ENCODE measurements at places on chromosomes 6 and 20.

DNA sequence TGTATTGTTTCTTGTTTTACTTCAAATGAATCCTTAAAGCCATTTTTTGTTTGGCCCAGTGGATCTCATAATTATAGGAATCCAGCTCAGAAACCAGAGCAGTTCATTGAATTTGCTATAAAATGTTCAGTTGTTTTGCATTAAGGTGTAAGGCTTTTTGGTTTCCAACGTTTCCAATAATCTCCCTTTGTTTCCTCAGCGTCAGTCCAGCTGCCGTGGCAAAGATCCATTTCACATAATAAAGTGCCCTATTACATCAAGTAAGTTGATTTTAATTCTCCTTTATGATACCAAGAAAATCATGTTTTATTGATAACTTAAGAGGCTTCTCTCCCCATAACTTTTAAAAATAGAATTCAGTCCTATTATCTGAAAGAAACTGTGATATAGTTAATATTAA lies 472.6 kb downstream of the UTRN start:
- DNase-seq: no peak
- no peak overlapping the region for H3K4me3 ChIP-seq
- H3K4me1 ChIP-seq: no peaks in the 10 kb centered on the region
- H3K27ac ChIP-seq: no peak overlapping the region

DNA sequence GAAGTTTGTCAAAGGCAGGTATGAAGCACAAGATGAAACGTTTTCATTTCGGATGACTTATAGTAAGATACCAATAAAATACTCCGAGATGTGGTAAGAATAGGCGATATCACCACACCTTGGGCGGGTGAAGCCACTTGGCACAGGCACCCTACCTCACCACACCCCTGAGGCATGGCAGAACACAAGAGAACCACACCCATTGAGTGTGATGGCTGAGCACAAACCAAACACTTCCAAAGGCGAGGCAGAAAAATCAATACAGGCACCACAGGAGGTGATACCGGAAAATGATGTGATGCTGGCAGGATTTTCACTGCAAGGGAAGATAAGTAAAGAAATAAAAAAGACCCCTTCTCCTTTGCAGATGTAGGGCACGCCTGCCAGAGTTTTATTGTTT lies 332.9 kb upstream of the PRDM1 start:
- no peak for DNase-seq
- no peaks in the 10 kb centered on the region for H3K27me3 ChIP-seq
- H3K4me1 ChIP-seq: peaks cover 10% of the 10 kb centered on the region
- no peaks in the 10 kb centered on the region for H3K36me3 ChIP-seq
- no peak overlapping the region for H3K27ac ChIP-seq

GRCh38 chr6:113833537-113833936 lies 23.6 kb upstream of the MARCKS start:
- no peak overlapping the region for H3K4me3 ChIP-seq
- H3K27me3 ChIP-seq: no peaks in the 10 kb centered on the region
- no peak overlapping the region for H3K27ac ChIP-seq

- H3K4me3 ChIP-seq: no peak overlapping the region
- H3K4me1 ChIP-seq: peaks cover 39% of the 10 kb centered on the region
- no peaks in the 10 kb centered on the region for H3K36me3 ChIP-seq
- no peak overlapping the region for H3K27ac ChIP-seq
- no peaks in the 10 kb centered on the region for H3K27me3 ChIP-seq
Measured at GRCh38 chr6:37801605-37801940, 18.0 kb upstream of the ZFAND3 start.

DNA sequence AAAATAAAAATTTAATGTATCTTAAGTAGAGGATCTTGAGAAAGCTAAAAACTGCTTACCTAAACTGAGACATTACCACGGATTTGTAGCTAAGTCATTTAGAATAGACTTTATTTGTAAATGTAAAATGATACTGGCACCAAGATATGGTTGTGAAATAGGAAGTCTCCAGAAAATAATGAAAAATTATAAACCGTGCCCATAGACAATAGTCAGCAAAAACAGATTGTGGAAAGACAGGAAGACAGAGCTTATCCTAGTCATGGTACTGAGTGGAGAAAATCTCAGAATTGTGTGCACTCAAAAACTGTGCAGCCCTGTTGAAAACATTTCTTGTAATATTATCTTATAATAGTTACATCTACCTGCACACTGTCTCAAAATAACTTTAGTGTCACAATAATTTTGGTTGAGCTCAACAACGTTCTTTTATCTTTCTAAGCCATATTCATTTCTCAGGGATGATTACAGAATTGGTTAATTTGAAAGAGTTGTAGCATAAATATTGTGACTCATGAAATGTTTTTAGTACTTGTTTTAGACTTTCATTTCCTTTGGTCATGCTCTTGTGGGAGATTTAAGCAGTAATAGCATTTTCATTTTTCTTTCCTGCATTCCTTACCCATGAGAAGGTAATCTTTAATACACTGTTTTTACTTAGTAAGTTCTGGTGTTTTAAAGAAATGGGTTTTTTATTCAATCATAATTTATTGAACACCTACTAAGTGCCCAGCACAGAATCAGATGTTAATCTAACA lies 174.5 kb downstream of the SOX4 start:
- H3K27ac ChIP-seq: no peak overlapping the region
- no peaks in the 10 kb centered on the region for H3K4me1 ChIP-seq
- H3K4me3 ChIP-seq: no peak overlapping the region
- no peak for DNase-seq

DNA sequence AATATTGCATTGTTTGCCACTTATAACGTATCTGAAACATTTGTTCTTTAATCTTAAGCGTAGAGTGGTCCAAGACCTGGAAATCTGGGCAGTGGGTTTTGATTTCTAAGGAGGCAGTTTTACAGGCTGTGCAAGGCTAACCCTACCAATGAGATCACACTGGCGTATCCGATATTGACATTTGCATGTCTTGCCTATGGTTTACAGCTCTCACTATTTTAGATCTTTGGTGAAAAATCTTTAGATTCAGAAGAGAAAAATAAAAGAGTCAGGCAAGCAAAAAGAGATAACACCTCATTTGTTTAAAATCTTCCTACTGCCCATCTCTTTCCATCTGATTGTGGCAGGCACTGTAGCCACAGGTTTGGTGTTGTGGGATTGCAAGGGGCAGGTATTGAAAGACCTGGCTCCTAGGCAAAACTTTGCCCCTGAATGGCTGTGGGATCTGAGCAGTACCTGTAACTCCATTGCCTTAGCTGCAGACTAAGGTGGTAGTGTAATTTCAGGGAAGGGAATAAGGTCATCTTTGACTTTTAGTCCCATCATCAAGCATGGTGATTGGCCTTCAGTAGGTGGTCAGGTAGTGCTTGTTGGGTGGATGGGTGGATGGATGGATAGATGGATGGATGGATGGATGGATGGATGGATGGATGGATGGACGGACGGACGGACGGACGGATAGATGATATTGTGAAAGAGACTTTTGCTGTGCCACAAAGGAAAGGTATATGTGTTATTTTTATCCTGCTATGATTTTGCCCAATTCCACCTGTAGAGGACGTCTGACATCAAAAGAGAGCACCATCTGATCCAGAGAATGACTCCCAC lies 1.9 kb downstream of the TNFAIP3 start:
- no peaks in the 10 kb centered on the region for H3K27me3 ChIP-seq
- H3K27ac ChIP-seq: peak overlapping the region; percentile 95
- H3K4me3 ChIP-seq: peak overlapping the region; percentile 73
- peaks cover 70% of the 10 kb centered on the region for H3K4me1 ChIP-seq

DNA sequence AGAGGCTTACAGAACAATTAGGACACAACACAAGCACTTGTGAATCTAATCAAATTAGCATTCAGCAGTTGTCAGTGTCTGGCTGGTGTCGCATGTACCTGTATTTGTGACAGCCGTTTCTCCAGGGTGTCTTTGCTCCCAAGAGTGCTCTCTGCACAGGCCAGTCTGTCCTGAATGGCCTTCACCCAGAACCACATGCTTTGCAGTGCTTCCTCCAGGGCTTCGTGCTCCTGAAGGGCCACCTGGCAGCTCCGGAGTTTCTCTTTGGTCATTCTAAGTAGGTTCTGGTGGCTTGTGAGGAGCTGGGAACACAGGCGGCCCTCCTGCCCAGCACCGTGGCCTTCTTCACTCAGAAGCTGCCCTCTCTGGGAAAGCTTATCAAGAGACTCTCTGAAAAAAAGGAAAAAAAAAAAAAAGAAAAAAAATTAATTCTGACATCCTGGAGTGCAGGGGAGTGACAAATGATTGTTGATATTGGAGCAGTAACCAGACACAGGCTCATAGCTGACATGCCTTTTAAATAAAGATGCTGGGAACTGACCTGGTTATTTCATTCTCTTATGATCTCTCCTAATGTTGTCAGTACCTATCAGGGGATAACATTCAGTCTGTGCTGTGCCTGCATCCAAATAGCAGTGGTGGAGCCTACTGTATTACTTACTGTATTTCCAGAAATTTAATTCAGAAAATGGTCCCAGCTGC lies 245.8 kb downstream of the SYNE1 start:
- DNase-seq: no peak
- no peaks in the 10 kb centered on the region for H3K4me1 ChIP-seq
- H3K36me3 ChIP-seq: no peaks in the 10 kb centered on the region
- no peak overlapping the region for H3K4me3 ChIP-seq
- H3K27me3 ChIP-seq: no peaks in the 10 kb centered on the region

DNA sequence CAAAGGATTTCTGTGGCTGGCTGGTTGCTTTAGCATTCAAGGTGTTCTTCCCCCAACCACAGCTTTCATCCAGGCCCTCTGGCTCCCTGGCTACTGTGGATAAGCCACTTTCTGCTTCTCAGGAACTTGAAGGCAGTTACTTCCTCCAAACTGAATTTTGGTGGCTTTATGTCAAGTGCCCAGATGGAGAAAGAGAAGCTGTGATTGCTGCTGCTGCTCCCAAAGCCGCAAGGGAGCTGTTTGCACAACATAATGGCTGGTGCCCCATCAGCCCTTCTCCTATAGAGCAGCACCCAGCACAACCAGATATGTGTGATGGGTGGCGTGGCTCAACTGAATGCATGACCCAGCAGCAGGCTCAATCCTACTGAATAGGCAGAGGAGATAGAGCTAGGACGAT lies 465.2 kb downstream of the MAFB start:
- H3K36me3 ChIP-seq: no peaks in the 10 kb centered on the region
- H3K4me3 ChIP-seq: no peak overlapping the region
- no peak overlapping the region for H3K27ac ChIP-seq
- no peaks in the 10 kb centered on the region for H3K4me1 ChIP-seq
- H3K27me3 ChIP-seq: peaks cover 9% of the 10 kb centered on the region
- DNase-seq: no peak

GRCh38 chr6:145783796-145784195 lies 30.8 kb downstream of the FBXO30 start:
- H3K27ac ChIP-seq: no peak overlapping the region
- DNase-seq: no peak
- no peak overlapping the region for H3K4me3 ChIP-seq

GRCh38 chr6:56693246-56693607 lies 50.5 kb upstream of the DST start:
- H3K36me3 ChIP-seq: no peaks in the 10 kb centered on the region
- peak overlapping the region; percentile 75 for H3K27ac ChIP-seq
- H3K27me3 ChIP-seq: no peaks in the 10 kb centered on the region

DNA sequence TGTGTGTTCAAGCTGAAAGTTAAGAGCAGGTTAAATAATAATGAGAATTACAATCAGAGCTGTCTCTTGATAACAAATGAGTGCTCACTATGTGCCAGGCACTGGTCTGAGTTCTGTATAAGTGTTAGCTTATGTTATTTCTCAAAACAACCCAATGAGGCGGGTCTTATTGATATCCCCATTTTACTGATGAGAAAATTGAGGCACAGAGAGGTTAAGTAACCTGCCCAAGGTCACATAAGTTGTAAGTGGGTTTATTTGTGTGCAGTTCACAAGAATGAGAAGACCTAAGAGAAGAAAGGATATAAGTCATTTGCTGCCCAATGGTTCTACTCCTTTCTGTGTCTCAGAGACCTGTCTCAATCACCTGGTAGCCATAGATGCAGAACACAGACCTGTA lies 34.1 kb upstream of the ARMH2 start:
- H3K27ac ChIP-seq: no peak overlapping the region
- H3K36me3 ChIP-seq: peaks cover 100% of the 10 kb centered on the region
- no peak for DNase-seq
- no peaks in the 10 kb centered on the region for H3K27me3 ChIP-seq
- H3K4me1 ChIP-seq: no peaks in the 10 kb centered on the region
- no peak overlapping the region for H3K4me3 ChIP-seq

DNA sequence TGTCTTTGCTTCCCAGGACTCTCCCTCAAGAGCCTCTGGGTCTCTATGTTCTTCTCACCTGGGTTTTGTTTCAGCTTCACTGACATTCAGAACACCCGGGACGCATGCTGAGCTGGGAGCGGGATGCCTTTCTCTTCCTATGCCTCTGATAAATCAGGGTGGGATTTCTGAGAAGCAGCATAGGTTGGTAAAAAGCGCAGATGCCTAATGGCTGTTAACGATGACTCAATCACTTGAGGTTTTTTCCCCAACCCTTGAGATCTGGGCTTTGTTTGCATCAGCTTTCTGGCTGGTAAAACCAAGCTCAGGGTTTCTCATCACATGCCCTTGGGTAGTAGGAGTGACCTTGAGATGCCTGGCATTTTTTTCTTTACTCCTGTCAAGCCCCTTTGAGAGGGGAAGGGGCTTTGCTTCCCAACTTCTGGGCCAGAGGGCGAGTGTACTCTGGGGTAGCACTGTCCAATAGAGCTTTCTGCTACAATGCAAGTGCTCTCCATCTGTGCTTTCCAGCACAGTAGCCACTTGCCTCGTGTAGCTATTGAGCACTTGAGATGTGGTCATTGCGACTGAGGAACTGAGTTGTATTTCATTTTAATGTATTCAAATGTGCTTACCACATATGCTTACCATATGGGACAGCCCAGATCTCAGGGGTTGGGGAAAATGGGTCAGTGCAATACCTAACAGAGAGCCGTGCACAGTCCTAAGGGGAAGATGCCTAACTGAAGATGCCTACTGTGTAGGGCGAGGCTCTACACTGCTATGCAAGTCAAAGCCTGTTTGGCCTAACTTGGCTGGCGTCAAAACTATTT lies 69.1 kb downstream of the PPP1R14C start:
- no peak for DNase-seq
- no peak overlapping the region for H3K27ac ChIP-seq
- no peak overlapping the region for H3K4me3 ChIP-seq
- peaks cover 3% of the 10 kb centered on the region for H3K27me3 ChIP-seq
- H3K4me1 ChIP-seq: no peaks in the 10 kb centered on the region
- no peaks in the 10 kb centered on the region for H3K36me3 ChIP-seq

DNA sequence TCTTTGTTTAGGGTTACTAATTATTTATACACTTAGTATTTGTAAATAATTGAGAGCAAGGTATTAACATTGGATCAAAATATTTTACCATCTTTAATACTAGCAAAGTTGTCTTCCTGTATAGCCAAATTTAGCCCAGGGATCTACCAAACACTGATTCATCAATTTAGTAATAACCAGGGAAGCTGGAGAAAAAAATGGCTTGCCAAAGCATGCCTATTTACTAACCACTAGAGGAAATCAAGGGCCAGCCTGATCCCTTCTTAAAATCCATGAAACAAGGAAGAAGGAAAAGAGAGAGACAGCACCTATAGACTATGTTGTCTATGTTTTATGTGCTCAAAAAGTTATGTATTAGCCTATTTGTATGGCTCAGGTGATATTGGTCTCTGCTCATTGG lies 450.3 kb upstream of the GJE1 start:
- no peaks in the 10 kb centered on the region for H3K36me3 ChIP-seq
- no peaks in the 10 kb centered on the region for H3K27me3 ChIP-seq
- H3K27ac ChIP-seq: no peak overlapping the region
- no peak overlapping the region for H3K4me3 ChIP-seq

- no peaks in the 10 kb centered on the region for H3K36me3 ChIP-seq
- H3K4me3 ChIP-seq: no peak overlapping the region
- no peak overlapping the region for H3K27ac ChIP-seq
- no peak for DNase-seq
- H3K4me1 ChIP-seq: no peaks in the 10 kb centered on the region
- no peaks in the 10 kb centered on the region for H3K27me3 ChIP-seq
Measured at GRCh38 chr6:148590883-148591282, 155.9 kb upstream of the UST start.

- peaks cover 29% of the 10 kb centered on the region for H3K36me3 ChIP-seq
- H3K4me1 ChIP-seq: peaks cover 4% of the 10 kb centered on the region
Measured at GRCh38 chr6:147285087-147285855, 81.1 kb downstream of the STXBP5 start.
